ENCODE measurements at places on chromosomes 5 and 9. TPM values are rescaled to one million over a fixed set of nuclear protein-coding genes. Genes with fewer than 3 reads are reported as not detected.

Gene WDR31
- total RNA-seq: 0.80 TPM

Gene GARNL3
- total RNA-seq: 11.5 TPM

- 0 out of 2 replicates have a peak overlapping the region, but pooled peaks have one; percentile 4 for H3K4me3 ChIP-seq
- H3K27me3 ChIP-seq: no peaks in the 10 kb centered on the region
- DNase-seq: no peak
Observed at GRCh38 chr5:168295574-168296201, 4.2 kb downstream of the WWC1 start.

DNA sequence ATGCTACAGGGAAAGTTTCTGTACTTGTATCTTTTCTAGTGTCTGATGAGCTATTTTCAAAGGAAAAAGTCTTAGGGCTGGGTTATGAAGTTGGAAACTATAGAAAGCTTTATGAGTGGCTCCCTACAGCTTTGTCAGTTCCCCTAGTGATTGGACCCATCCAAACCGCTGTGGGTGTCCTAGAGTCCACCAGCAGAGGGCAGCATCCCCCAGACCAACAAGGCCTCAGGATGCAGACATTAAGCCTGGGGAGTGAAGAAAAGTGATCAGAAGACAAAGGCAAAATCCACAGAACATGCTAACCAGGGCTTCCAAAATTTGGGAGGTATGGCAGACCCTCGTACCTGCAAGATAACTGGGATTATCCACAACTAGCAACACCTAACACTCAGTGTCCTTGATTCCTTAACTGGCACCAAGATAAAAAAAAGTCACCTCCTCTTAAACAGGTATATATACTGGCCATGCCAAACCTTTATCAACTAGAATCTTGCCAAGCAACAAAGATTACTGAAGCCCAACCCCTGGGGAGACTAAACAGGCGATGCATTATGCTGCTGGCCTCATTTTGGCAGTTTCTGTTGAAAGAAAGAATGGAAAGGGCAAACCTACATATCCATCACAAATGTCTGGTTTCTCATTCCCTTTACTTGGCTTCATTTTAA, 110.4 kb upstream of the NR5A1 start:
- peak; percentile 54 for DNase-seq
- no peak overlapping the region for H3K4me3 ChIP-seq
- peak overlapping the region; percentile 46 for H3K27ac ChIP-seq

- H3K27me3 ChIP-seq: no peaks in the 10 kb centered on the region
- H3K36me3 ChIP-seq: no peaks in the 10 kb centered on the region
- no peaks in the 10 kb centered on the region for H3K4me1 ChIP-seq
- H3K27ac ChIP-seq: no peak overlapping the region
- DNase-seq: no peak
Observed at GRCh38 chr9:15176836-15177235, 130.2 kb downstream of the TTC39B start.

Data from Panc1 (cell line).